Naive thymus-derived CD8-positive, alpha-beta T cell (primary cell): ENCODE measurements at places on chromosomes 12 and 14.

GRCh38 chr12:132259364-132259871 is 70.0 kb downstream of the GALNT9 start:
- DNase-seq = no peak

GRCh38 chr12:3641428-3642018 is 111.4 kb downstream of the CRACR2A start:
- no peak for DNase-seq

DNA sequence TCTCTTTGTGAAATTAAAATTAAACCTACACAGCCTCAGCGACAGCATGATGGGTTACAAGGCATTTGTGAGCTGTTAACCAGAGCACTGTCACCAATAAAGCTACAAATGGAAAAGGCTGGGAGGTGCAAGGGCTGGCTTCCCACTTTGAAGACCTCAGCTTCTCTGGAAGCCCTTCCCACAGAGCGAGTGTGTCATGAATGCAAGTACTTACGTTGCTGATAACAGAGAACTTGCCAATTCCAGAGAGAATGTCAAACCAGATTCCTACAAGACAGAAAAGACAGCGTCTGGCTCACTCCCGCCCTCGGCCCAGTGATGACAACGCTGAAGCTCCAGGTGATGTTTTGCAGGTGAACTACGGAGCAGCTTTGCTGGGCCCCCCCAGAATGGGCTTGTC is 145.8 kb downstream of the NTF3 start:
- no peak for DNase-seq

DNA sequence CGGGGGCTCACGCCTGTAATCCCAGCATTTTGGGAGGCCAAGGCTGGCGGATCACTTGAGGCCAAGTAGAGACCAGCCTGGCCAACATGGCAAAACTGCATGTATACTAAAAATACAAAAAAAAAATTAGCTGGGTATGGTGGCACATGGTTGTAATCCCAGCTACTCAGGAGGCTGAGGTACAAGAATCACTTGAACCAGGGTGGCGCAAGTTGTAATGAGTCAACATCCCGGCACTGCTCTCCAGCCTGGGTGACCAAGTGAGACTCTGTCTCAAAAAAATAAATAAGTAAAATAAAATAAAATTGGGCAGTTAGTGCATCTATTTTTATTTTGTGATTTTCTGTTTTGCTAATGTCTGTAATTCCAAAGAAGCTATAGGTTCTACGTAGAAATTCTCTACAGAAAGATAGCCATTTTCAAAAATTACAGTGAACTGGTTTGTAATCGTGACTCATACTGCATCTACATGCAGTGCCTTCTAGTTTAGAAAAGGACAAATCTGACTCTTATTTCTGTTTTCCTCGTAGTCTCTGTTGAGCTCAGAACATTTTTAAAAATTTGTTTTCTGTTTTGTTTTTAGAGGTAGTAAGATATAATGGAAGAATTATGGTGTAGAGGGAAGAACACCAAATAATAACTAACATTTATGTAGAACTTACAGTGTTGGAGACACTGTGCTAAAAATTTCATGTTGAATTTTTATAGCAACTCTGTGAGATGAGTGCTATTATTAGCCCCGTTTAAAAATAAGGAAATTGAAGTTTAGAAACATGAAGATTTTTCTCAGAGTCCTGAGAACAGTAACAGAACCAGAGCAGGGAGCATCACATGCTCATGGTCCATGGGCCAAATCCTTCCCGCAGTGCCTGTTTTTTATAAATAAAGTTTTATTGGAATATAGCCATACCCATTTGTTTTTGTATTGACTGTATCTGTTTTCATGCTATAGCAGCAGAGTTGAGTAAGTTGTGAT is 201.2 kb downstream of the SYNE2 start:
- DNase-seq = no peak

- no peak for DNase-seq
These were observed 211.3 kb upstream of the KRR1 start for GRCh38 chr12:75722714-75723200.
